Activated CD8-positive, alpha-beta memory T cell treated with anti-CD3 and anti-CD28 coated beads, Interleukin-2, amount 50 U/mL, for 48 hours (primary cell): ENCODE measurements at places on chromosomes 3 and 15.
A peak's percentile ranks its signal among the peaks of the same experiment; 100 is the strongest.

GRCh38 chr3:37534940-37535339 is 326.7 kb upstream of the CTDSPL start:
- DNase-seq: no peak

GRCh38 chr3:122513386-122514122 is 1.2 kb downstream of the KPNA1 start:
- no peak for DNase-seq

- DNase-seq: peak; percentile 83
Observed at GRCh38 chr3:126476166-126477060, 722 bp upstream of the ZXDC start.

- no peak for DNase-seq
Observed at GRCh38 chr3:56115698-56116097, 352.6 kb downstream of the ERC2 start.

DNA sequence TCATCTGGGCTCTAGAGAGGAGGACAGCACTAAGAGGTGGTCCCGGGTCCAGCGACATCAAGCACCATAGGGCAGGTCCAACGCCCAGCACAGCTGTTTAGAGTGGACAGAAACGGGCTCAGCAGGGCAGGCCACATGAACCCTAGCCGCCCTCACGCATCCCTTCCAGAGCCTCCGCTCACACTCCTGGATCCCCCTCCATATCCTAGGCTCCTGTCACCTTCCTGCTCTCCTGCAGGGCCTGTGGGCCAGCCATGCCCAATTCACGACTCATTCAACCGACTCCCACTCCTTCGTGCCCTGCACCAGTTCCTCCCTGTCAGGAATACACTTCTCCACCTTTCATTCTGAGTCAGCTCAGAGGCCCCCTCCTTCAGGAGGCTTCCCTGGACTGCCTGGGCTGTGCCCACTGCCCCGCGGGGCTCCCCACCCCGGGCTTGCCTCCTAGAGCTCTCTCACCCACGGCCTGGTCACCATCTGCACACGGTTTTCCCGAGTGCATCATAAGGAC is 90.2 kb downstream of the LINGO1 start:
- no peak for DNase-seq

GRCh38 chr15:42165106-42165505 is 8.7 kb upstream of the PLA2G4F start:
- DNase-seq: no peak

- DNase-seq: peak; percentile 67
Observed at GRCh38 chr3:128486681-128487537, 6.1 kb downstream of the GATA2 start.
